Small intestine (tissue), 16 donors: ENCODE measurements at places on chromosomes 7 and 10.

GRCh38 chr7:151837285-151838042, 39.5 kb downstream of the PRKAG2 start:
- peak; percentile 46 for DNase-seq

- DNase-seq = no peak
These were observed 390.0 kb downstream of the ARL4A start for GRCh38 chr7:13077466-13077865.

- no peak for DNase-seq
These were observed 479.8 kb downstream of the PTPRN2 start for GRCh38 chr7:158107806-158108205.

DNA sequence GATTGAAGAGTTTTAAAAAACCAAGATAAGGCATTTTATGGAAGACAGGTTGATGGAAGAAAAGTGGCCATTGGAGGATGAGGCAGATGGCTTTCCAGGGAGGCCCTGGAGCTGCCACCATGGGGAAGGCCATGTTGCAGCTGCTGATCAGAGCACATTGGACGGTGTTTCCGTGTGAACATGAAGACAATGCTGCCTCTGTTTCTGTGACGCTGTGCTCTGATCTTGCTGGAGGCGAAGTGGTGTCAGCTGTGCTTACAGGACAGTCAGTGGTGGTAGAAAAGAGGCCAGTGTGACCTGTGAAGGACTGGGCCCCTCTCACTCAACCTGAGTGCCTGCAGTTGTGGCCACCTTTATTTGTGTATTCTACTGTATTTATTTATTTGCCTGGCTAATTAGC, 132.9 kb downstream of the FAM204A start:
- DNase-seq = no peak

DNA sequence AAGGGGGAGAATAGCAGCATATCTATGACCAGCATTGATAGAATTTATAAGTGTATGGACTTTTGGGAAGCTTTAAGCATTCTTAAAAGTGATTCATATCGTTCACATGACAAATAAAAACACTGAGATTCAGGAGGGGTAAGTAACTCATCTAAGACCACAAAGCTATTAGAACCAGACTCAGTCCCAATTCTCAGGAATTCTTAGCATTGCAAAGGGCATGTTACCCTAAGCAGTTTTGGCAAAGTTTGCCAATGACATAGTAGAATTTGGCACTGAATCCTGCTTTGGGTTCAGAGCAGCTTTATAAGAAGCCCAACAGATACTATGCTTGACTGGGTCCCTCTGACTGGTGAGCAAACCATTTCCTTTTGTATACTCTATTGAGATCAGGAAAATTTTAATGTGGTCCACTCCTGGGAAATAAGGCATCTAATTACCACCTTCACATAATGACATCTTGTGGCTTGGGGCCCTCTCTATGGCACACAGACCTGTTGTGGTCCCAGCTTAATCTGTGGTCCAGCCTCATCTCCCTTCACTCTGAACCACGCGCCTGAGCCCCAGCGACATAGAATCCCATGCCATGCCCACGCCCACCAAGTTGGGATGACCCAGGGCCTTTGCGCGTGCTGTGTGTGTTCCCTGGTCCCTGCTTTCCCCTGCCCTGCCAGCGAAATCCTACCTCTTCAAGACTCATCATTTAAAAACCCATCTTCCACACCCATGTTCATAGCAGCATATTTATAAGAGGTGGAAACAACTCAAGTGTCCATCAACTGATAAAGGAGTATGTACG, 37.5 kb upstream of the DOCK1 start:
- DNase-seq = no peak

- no peak for DNase-seq
These were observed 109.9 kb downstream of the ZMIZ1 start for GRCh38 chr10:79178614-79179163.

GRCh38 chr7:136698977-136699376, 169.5 kb upstream of the CHRM2 start:
- no peak for DNase-seq

DNA sequence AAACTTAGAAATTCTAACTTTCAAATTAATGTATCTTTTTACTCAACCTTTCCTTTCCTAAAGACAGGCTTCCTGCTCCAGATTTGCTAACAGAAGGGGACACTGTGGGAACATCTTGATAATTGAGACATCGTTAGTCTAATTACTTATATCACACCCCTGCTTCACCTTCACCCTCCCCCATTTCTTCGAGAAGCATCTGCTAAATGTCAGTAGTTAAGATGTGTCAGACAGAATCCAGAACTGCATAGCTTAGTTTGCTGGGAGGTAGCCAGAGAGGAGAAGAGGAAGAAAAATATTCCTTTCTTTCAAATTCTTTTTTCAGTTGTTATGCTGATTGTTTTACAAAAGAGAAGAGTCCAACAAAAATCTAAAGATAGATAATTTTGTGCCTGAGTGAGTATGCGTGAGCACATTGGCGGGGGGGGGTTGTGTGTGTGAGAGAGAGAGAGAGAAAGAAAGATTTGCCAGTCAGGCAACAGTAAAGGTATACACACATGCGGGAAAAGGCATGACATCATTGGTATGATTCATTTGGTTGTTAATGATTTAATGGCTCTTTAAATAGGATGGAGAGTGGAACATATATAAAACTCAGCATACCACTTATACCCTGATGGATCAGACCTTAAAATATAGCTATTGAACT, 192.4 kb downstream of the PTN start:
- DNase-seq = no peak

GRCh38 chr10:92124616-92125143, 166.2 kb downstream of the CPEB3 start:
- no peak for DNase-seq

DNA sequence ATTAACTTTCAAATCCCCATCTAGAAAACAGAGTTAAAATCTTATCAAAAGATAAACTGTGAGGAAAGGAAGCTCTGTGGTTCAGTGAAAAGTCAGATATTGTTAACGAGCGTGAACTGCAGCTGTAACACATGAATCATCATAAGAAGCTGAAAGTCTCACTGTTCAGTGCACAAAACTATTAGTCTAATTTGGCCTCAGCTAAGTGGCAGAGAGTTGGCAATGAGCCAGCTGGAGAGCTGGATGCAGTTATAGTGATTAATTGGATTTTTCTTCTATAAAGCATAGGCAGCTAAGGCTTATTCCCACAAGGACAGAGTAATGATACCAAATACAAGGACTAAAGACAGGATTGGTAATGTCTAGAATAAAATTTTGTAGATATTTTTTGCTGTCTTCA, 101.1 kb upstream of the ABCB5 start:
- DNase-seq = peak; percentile 14

- peak; percentile 74 for DNase-seq
These were observed 19.0 kb upstream of the TMEM229A start for GRCh38 chr7:124051681-124052377.

DNA sequence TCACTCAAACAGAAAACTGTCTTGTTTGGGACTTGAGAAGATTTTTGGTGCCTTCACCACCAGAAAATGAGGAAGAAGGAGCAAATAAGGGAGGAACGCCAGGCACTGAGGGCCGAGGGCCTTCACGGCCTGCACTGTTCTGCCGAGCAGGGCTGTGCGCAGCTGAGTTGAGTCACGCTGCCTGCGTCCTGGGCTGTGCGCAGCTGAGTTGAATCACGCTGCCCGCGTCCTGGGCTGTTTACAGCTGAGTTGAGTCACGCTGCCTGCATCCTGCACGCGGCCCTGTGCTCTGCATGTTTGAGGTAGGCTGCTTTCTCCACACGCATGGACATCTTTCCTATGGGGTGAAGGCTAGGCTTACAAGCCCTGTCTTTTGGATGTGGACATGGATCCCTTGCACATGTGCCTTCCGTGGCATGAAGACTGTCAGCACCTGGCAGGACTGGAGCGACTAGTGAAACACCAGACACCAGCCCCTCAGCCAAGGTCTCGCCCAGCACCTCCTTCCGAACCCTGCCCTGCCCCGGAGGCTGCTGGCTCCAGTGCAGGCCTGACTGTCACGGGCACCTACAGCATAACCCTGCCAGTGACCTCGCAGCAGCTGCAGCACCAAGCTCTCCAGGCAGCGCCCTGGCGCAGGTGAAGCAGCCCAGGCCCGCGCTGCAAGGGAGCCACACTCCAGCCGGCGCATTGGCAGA, 96.7 kb downstream of the HTR5A start:
- no peak for DNase-seq

GRCh38 chr7:97090761-97091353, 26.6 kb upstream of the SDHAF3 start:
- no peak for DNase-seq

- DNase-seq = no peak
These were observed 9.8 kb downstream of the ARHGAP12 start for GRCh38 chr10:31918671-31919409.

DNA sequence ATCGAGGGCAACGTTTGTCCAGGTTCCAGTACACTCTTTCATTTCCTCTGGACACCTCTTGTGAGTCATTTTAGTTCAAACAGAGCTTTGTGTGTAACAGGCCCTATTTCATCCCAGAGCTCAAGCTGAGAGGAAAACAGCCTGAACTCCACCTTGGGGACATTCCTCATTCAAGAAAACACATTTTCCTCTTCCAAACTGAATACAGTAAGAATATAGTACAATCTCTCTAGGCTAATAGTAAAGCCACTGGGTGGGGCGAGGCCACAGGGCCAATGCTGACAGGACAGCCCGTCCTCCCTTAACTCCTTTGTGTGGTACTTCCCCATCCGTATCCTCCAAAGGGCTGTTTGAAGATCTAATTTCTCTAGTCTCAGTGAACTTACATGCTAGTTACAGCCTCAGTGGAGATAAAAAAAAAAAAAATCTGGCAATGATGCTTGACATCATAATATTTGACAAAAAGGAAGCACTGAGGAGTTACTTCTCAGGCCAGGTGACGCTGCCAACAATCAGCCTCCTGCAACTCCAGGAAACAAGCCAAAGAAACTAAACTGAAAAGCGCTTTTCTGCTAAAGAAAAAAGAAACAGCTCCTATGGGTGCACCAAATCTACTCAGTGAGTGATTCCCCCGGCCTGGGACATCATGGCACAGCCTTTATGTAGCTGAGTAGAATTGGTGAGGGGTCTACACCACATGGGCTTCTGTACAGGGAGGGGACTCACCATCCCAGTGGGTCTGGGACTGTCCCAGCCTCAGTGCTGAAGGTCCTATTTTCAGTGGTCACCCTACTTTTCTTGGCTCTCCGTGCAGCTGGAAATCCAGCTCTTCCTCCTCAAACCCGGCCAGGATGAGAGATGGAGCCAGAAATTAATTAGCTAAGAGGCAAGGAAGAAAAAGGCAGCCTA, 238.2 kb upstream of the NEBL start:
- DNase-seq = no peak

DNA sequence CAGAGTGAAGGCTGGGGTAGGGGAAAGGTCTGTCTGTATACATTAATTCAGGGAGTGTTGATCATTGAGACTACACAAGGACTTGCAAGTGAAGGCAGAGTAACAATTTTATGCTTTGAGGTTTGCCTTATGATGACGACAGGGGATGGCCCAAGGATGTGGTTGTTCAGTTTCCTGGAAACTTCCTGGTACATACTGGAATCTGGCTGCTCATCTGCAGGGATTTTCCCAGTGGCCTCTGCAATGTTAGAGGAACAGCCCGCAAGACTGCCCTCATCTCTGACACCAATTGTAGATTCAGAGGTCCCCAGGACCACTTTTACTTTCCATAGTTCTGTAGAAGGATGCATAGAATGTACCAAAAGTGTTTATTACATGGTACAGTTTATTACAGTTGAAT, 189.6 kb downstream of the TMEM178B start:
- DNase-seq = no peak

DNA sequence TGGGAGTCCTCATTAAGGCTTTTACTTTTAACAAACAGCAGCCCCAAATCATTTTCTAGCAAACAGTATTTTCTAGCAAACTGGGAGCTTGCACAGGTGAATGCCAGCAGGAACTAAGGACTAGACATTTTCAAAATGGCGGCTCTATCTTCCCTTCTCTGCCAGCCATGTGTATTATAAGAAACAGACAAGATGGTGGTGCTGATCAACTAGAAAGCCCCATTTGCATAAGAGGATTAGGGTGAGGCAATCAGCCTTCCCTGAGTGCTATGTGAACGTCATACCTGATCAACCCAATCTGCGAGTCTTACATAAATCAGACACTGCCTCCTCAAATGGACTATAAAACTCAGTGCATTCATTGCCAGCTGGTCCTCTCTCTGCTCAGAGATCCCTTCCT, 479.6 kb downstream of the IPMK start:
- no peak for DNase-seq

GRCh38 chr7:26912338-26912737, 47.9 kb upstream of the SKAP2 start:
- no peak for DNase-seq

- no peak for DNase-seq
These were observed 68.2 kb downstream of the CLEC2L start for GRCh38 chr7:139591550-139592195.

GRCh38 chr10:99731306-99732032, 458 bp downstream of the COX15 start:
- DNase-seq = peak; percentile 45

GRCh38 chr7:92669616-92670165, 79.5 kb upstream of the FAM133B start:
- DNase-seq = no peak

DNA sequence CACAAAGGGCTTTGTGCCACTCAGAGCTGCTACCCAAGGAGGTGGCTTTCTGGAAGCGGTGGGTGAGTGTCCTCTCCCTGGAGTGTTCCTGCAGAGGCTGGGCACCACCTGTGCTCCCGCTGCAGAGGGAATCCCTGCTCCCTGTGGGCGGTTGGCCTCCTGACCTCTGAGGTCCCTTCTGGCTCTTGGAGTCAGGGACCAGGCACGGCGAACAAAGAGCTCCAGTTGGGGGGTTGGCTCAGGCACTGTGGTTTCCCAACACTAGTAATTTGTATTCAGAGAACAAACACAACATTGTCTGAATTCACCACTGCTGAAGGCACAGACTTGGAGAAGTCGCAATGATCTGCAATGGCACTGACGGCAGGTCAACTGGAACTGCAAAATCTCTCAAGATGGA, 328.9 kb downstream of the PRPF18 start:
- no peak for DNase-seq

DNA sequence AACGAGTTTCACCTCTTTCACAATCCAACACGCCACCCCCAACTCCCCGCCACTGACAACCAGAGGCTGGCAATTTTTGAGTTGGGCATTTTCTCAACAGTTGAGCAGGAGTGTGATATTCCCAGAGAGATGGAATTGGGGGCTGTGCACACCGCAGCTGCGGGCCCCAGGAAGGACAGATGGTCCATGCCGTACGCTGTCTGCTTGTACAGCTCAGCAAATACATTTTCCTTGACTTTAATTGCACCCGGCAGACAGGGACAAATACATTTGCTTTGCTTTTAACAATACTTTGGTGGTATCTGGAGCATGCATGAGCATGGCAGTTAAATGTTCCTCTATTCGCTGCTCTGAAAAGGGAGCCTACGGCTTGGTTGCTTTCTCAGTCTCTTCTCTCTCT, 354.2 kb upstream of the DPP6 start:
- DNase-seq = no peak

- no peak for DNase-seq
These were observed 237.4 kb downstream of the OTUD1 start for GRCh38 chr10:23676296-23676695.

DNA sequence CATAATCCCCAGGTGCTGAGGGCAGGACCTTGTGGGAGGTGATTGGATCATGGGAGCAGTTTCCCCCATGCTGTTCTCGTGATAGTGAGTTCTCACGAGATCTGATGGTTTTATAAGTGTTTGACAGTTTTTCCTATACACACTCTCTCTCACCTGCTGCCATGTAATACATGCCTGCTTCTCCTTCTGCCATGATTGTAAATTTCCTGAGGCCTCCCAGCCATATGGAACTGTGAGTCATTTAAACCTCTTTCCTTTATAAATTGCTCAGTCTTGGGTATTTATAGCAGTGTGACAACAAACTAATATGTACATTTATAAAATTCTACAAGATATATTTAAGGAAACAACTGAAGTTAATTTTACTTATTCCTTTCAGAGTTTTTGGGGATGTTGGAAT, 170.8 kb upstream of the BET1 start:
- no peak for DNase-seq
